ENCODE measurements at places on chromosomes 7 and 10. TPM values are rescaled to one million over a fixed set of nuclear protein-coding genes. Genes with fewer than 3 reads are reported as not detected.

Gene TAS2R41
- not detected for total RNA-seq

Gene HYAL4
- not detected for total RNA-seq

Gene COBL
- 77.1 TPM for total RNA-seq

Gene DDC
- total RNA-seq: not detected

Gene PCGF6
- 5.4 TPM for total RNA-seq

Gene CYP2C19
- total RNA-seq: not detected

All from left ventricle myocardium inferior (tissue), 1 donor.